ENCODE measurements at places on chromosomes 2 and 18. TPM values are rescaled to one million over a fixed set of nuclear protein-coding genes. Genes with fewer than 3 reads are reported as not detected.
A peak's percentile ranks its signal among the peaks of the same experiment; 100 is the strongest.

The ZSWIM2 gene
- total RNA-seq: not detected

DNA sequence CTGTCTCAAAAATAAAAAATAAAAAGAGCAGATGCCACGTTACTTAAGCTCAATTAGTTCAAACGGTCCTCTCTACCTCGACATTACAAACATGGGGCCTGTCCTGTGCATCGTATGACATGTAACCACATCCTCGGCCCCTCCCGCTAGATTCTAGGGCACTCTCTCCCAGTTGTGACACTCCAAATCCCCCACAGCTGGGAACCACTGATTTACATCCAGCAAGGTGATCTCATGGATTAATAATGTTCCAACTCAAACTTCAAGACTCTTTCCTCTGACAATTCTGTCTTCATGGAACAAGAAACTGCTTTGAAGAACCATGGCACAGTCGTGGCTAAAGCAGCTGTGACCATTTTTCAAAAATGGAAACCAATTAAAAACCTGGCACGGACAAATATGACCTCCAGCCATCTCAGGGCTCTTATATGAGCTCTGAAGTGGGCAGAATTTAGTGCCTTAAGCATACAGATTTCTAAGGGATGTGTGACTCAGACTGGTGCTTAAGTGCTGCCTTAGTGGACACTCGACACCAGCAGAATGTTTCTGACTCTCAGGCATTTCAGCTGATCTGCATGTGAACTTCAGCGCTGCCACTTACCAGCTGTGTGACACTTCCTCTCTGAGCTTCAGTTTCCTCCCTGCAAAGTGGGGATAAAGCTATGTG, 31.7 kb upstream of the ASAP2 start:
- peak; percentile 64 for DNase-seq

The CPO gene
- total RNA-seq: not detected

The THAP4 gene
- 49.0 TPM for total RNA-seq

DNA sequence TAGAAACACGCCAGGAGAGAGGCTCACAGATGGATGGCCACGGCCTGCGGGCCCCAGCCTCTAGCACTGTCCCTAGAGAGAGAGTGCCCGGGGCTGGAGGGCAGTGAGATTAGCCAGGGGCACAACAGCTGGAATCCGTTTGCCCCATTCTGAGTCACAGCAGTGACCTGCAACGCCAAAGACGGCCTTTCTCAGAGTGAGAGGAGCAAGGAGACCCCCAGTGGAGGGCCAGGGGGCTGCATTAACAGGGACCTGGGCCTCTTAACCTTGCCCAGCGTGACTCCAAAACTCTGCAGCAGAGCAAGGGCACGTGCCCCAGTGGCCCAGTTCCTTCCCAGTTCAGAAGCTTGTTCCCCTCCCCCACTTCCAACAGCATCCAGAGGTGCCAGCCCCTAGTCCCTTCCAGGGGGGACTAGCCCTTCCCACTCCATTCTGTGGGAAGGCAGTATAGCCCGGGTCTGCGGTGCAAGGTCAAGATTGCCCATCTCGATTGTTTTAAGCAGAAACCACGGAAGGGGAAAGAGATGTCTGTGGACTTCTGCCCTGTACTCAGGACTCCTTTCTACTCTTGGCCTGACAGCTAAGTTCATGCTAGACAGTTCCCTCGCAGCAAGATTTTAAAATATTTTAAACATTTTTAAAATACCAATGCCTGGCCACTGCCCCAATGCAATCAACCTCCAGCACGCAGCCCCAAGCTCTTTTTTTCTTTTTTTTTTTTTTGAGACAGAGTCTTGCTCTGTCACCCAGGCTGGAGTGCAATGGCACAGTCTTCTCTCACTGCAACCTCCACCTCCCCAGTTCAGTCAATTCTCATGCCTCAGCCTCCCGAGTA, 50.9 kb upstream of the BIN1 start:
- DNase-seq: no peak

GRCh38 chr2:64635976-64636911, 17.5 kb downstream of the SERTAD2 start:
- no peak for DNase-seq

The MAP3K19 gene
- total RNA-seq: not detected

DNA sequence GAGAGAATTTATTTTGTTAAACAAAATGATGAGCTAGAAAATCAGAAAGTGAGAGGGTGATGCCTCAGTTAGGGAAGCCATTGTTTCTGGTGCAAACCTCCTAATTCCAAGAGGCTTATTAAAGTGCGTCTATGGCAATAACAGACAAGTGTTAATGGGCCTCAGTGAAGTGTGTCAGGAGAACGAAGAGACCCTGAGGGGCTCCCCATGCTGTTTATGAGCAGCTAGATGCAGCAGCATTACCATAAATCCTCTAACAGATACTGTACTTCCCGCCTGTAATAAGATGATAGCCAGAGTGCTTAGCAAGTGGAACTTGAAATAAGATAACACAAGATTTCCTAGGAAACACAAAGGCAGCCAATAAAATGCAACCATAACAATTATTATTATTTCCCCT, 157.4 kb downstream of the MYT1L start:
- DNase-seq: no peak

The CYP27C1 gene
- total RNA-seq: not detected

DNA sequence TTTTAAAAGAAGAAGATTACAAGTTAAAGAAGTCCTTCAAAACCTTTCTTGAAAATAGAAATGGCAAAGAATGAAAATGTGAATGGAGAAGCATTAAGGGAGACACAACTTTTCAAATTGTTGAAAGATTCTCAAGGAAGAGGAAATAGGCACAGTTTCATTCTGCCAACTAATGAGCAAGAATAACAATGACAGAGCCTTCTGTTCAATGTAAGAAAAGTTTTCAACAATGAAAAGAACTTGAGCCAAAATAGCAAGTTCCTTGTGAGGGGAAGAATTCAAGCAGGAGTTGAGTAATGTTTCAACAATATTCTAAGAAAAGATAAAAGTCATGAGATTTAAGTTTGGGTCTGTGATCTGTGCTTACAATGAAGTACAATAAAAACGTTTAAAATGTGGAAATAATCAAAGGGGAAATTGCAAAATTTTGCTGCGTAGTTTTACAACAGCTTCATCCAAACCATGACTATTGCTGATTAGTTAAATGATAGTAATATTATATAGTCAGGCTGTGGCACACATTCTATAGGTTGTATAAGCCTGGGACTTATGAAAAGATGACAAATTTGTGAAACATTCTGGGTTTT, 122.6 kb downstream of the METTL4 start:
- DNase-seq: no peak

GRCh38 chr2:120075545-120075944, 62.7 kb downstream of the EPB41L5 start:
- no peak for DNase-seq

DNA sequence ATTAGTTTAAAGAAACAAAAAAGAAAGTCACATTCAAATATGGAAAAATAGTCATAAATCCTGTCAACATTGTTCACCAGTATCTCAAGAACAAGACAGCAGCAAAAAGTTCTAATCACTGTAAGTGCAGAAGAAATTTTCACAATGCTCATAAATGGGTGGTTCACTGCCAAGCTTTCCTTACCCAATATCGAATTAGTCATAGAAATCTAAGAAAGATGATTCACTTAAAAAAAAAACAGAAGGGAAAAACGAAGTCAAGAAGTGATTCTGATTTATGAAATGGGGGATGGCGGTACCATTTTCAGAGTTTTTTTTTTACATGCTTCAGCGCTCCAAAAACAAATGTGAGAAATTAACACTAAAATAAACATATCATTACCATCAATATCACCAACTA, 156.7 kb downstream of the EXOC6B start:
- DNase-seq: no peak

- DNase-seq: peak; percentile 91
Measured at GRCh38 chr18:77101410-77102258, 30.9 kb downstream of the MBP start.

- no peak for DNase-seq
Measured at GRCh38 chr2:210442457-210442856, 34.1 kb downstream of the LANCL1 start.

The CHRND gene
- total RNA-seq: not detected

DNA sequence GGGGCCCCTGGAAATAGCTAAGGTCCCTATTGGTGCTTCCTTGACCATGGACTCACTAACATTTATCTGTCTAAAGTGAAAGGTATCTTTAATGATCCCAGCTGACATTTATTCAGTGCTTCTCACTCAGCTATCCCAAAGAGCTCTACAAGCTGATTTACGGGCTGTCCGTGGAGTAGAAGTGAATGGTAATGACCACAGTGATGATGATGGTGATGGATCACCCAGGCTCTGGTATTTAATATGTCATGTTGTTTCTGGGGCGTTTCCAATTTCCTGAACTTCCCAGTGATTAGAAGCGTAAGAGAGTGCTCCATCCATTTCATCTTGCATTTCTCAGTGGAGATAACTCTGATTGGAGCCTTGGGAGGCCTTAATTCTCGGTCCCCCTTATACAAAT, 304.3 kb downstream of the HRH4 start:
- no peak for DNase-seq

- DNase-seq: no peak
Measured at GRCh38 chr2:46845542-46846486, 69.8 kb downstream of the MCFD2 start.

DNA sequence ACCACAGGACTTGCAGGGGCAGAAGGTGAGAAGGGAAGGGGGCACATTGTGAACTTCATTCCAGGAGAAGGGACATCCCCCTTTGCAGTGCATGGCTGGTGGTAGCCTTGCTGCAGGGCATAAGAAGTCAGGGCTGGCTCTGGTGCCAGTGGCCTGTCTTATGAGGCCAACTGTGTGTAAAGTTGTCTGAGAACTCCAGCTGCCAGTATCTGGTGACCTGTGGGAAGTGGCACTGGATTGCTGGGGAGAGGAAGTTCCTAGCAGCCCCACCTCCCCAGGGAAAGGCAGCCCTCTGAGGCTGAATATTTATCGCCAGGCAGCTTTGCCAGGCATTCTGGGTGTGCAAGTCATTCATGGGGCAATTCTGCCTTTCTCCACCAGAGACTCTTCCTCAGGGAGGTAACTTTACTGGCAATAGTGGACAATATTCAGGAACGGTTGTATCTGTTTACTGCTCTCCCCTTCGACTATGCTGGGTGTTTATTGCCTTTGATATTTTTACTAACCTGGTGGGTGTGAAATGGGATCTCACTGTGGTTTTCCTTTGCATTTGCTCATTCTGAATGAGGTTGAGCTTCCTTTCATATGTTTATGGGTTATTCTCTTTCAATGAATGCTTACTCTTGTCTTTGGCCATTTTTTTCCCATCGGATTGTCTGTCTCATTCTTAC, 12.3 kb downstream of the TRPM8 start:
- DNase-seq: no peak

The GALNT5 gene
- total RNA-seq: not detected

The TSHZ1 gene
- 11.4 TPM for total RNA-seq

DNA sequence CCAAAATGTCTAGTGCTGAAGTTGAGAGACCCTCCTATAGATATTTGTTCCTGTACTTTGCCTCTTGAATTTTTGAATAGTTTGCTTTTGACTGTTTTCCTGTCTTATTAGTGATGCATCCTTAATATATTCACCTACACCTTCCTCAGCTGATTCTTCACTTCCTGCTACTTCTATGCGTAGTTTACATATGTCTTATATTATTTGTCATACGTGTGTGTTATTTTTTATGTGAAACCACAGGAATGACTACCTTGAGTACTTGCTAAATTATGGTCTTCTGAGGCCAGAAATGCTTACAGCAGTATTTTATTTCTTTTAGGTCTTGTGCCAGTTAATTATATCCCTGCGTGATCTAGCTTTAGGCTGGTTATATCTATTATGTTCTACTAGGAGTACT, 9.9 kb downstream of the UBE2E3 start:
- DNase-seq: no peak
